Cerebellar nuclear complex (tissue), 1 donor: ENCODE measurements at places on chromosomes 11 and 22.

- DNase-seq, result no peak
Observed at GRCh38 chr11:103079833-103080232, 12.1 kb downstream of the DCUN1D5 start.

- no peak for DNase-seq
Observed at GRCh38 chr11:93221539-93221938, 23.7 kb upstream of the SLC36A4 start.

DNA sequence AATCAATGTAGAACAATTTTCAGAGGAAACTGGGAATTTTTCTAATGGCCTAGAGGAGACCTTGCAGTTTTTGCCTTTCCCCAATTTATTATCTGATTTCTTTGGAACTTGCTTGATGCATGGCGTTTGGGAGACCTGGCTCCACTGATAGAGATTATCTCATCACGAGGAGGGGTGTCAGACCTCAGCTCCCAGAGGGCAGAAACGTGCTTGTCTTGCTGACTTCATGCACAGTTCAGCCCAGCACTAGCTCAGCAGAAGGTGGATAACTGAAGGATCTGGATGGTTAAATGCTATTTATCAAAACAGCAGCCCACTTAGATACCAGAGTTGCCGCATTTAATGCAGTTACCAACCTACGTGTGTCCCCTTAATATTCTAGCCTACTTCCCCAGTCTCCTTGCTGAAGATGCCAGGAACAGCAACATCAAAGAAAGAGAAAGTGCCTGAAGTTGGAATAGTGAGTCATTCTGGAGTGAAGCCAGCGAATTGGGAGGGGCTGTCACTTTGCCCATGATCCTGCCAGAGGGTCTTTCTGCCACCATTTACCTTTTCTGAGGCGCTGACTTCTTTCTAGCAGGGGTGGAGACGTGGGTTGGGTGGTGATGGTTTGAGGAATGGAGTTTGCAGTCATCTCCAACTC lies 133.5 kb upstream of the CADM1 start:
- no peak for DNase-seq

DNA sequence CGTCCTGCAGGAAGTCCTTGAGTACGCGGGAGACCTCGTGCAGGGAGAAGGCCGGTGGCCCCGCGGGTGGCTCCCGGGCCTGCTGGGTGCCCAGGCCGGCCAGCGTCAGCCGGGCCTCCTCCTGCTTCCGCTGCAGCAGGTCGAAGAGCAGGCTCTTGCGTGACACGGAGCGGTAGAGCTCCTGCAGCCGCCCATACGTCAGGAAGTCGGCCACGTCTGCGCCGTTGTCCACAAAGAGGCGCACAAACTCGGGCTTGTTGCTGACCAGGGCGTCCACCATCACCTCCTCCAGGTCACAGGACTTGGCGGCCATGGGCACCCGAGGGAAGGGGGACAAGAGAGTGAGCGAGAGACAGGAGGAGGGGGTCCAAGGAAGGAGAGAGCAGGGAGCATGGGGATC lies 14.6 kb downstream of the TSSC4 start:
- no peak for DNase-seq

GRCh38 chr11:78405805-78406204 lies 11.8 kb downstream of the GAB2 start:
- no peak for DNase-seq

DNA sequence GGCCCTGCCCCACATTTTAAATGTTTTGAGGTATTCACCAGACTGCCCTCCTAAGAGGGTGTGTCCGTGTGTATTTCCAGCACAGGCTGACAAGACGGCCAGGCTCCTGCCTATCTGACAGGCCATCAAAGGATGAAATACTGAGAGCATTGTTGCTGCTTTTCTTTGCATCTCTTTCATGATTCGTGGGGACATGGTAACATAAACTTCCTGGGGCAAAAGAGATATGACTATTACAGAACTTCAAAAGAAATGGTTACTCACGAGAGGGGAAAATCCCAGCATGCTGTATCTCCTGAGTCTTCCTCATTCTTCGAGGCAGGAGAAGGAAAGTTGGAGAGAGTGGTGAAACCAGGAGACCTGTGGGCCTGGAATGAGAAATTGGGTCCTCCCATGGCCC lies 10.3 kb upstream of the BIK start:
- DNase-seq, result no peak

- DNase-seq, result no peak
Observed at GRCh38 chr11:65880027-65880426, 390 bp downstream of the CTSW start.

- DNase-seq, result no peak
Observed at GRCh38 chr11:76313271-76313670, 67.7 kb downstream of the THAP12 start.
